SK-MEL-5 (cell line): ENCODE measurements at places on chromosomes 7 and 10.

- DNase-seq = no peak
Observed at GRCh38 chr10:77526868-77527617, 110.6 kb downstream of the KCNMA1 start.

DNA sequence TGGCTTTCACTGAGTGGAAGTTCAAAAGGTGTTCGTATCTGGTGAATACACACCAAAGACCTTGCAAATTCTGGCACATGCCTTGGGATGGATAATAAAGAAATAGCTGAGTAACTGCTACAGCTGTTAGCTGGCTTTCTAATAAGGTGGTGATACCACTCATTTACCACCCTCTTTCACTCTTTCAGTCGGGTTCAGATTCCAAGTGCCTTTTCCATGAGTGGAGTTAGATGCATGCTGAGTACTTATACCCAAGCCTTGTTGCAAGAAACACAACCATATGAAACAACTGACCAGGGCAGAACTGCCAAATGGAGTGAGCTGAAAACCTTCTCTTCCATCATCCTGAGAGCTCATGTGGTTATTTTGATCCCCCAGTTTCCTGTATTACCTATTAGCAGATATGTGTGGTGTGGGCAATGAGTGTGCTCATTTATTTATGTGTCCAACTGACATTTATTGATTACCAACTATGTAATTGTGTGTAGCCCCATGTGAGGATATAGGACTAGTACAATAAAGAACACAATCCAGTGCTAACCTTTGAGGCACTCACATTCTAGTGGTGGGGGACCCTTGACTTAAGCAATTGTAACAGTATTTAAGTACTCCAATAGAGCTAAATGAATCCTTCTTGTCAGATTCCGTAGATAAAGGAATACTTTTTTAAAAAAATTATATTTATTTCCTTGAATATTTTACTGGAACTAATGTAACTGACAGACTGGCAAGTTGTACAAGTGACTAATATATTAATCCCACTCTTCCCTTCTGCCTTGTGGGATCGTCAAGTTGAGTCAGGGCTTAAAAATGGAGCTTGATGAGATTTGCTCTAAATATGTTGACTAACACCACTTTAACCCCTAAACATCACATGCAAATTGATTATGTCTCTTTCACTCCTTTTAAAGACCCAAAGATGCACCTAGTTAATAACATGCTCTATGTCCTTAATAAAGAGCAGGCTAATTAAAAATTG lies 124.7 kb downstream of the ARID5B start:
- DNase-seq = no peak

DNA sequence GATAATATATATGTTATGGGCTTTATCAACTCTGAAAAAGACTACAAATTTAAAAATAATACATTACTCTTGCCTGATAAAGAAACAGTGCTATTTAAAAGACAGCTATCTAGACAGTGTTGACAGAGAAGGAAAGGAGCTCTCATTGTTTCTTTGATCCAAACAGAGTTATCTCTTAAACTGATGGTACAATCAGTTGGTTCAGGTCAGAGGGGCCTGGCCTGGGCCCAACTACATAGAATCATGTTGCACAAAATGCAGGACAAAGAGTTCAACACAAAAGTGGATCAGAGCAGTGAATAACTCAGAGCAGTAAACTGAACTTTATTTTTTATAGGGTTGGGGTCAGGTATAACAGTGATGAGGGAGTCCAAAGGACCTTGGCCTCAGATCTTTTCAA lies 33.8 kb upstream of the SEMA3D start:
- no peak for DNase-seq

DNA sequence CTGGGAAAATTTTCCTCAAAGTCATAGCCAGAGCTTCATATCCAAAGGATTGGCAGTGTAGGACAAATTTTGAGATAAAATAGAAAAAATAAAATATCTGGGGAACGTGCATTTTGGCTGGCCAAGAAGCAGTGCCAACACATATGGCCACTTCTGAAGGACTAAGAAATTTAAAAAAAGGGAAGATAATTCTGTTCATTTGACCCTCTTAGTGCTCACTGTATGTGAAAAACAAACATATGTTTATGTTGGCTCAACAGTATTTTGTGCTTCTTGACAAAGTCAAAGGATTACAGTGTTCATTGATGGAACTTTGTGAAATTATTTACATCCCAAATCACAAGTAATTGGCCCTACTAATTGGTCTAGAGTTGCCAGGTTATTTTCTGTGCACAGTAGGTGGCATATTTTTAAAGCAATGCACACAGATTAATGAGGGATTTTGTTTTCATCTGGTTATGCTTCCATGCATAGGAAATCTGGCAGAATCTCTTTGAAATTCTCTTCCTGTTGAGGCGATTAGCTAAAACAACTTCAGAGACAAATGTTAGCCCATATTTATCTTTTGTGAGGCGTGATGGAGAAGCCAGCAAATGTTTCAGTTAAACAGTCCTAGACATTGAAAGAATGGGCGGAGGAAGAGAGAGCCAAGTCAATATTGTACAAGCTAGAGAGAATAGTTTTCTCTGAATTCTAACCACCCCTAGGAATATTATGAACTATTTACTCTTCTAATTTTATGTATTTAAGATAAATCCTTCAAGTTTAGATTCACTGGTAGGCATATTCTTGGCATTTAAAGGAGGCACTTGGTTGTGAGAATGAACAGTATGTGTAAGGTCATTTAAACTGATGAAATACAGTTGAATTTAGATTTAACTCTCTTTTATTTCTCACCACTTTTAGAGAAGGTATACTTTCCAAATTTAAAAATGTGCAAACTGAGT lies 237.7 kb upstream of the MBL2 start:
- DNase-seq = no peak

- no peak for DNase-seq
Observed at GRCh38 chr10:111077479-111077784, 603 bp downstream of the ADRA2A start.

- no peak for DNase-seq
Observed at GRCh38 chr10:97207756-97208346, 22.1 kb upstream of the SLIT1 start.

GRCh38 chr7:98618786-98619185 lies 1.7 kb downstream of the NPTX2 start:
- DNase-seq = no peak
